ENCODE measurements at places on chromosomes 12 and 14.

- DNase-seq = no peak
Measured at GRCh38 chr12:16833376-16834015, 227.5 kb upstream of the LMO3 start.

DNA sequence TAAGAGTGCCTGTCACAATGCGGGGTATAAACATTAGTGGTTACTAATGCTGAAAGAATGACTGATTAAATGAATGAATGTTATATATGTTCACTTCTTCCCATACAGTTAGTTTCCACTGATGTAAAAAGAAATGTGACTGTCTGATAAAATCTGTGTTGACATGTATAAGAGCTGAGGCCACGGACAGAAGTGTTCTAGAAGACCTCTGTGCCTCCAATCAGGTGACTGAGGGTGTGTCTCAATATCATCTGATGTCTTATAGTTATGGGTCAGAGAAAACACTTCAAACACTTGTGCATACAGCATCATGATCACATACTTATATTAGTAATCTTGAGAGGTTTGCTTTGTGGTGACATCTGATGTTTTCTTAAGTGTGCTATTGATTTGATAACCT is 183.4 kb downstream of the TTC7B start:
- no peak for DNase-seq

DNA sequence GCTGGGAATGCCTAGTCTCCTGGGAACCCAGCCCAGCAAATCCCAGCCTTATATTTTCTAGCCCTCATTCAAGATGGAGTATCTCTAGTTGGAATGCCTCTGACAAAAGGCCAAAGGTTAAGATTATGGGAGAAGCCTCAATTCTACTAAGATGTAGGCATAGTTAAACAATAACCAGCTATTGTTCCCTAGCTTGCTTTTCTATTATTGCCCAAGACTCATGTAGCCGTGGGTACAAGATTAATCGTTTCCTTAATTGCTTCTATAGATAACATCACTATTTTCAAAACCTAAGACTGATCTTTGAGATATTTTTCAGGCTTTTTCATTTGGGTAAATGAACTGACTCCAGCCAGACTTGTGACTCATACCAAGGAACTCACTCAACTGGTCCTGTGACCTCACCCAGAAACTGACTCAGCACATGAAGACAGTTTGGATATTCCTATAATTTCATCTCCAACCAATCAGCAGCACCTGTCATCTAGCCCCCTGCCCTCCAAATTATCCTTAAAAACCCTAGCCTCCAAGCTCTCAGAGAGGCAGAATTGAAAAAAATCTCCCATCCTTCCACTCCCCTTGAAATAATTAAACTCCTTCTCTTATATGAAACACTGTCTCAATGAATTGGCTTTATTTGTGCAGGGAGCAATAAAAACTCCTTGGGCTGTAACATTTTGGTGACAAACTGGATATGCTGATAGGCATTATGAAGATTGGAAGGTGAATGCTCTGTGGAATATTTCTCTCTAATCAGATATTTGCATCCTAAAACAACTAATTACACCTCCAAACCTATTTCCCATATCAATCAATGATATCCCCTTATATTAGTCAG is 589.0 kb downstream of the C12orf50 start:
- no peak for DNase-seq

- no peak for DNase-seq
Measured at GRCh38 chr14:23647619-23648018, 11.5 kb downstream of the DHRS2 start.

DNA sequence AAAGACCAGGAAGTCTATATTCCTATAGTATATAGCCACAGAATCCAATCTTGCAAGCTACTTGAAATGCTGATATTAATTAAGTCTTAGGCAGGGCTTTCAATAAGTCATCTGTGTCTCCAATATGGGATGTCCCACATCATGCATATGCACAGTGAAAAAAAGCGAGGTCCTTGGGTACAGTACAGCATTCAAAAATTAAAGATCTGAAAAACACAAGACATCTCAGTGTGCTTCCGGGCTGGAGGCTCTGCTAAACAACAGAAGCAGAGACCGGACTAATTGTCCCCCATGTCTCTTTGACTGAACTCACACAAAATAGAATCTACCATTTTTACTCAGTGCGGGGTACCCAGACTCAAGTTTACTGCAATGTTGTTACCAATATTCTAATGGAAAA is 156.0 kb downstream of the DAD1 start:
- peak; percentile 91 for DNase-seq

- DNase-seq = no peak
Measured at GRCh38 chr12:113932381-113933196, 33.5 kb downstream of the RBM19 start.

- DNase-seq = no peak
Measured at GRCh38 chr12:29103539-29103974, 45.5 kb upstream of the FAR2 start.

- DNase-seq = no peak
Measured at GRCh38 chr14:73741876-73742519, 27.8 kb upstream of the PNMA1 start.

GRCh38 chr12:132154341-132154761 is 10.1 kb downstream of the NOC4L start:
- no peak for DNase-seq

- DNase-seq = no peak
Measured at GRCh38 chr12:89960607-89961394, 252.2 kb upstream of the ATP2B1 start.

DNA sequence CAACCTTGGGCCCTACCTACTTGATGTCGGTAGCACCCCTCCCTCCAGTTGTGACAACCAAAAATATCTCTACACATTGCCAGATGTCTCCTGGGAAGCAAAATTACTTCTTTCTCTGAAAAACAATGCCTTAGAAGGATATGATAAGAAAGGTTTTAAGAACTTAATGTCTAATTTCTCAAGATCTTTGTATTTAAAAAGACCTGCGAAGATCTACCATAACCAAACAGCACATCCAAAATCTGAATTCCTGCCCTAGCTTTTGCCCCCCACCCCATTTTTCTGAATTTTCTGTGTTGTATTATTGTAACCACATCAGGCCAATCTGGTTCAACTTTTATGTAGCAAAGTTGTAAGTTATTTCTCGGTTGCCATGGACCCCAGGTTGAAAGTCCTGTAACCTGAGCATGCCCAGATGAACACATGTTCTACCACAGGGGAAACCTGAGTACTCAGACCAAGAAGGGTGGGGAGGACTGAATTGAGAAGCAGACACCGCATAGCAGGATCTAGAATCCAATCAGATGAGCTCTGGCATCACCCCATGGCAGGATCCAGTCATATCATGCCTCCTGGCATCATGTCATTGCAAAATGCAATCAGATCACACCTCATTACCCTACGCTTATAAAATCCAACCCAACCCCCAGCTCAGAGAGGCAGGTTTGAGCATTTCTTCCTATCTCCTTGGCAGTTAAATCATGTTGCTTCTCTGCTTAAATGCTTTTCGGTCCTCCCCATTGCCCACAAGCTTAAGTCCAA is 8.7 kb downstream of the TMEM253 start:
- DNase-seq = peak; percentile 74

GRCh38 chr14:86627080-86627479 is 1097.1 kb downstream of the FLRT2 start:
- no peak for DNase-seq

- no peak for DNase-seq
Measured at GRCh38 chr14:75450381-75451276, 22.8 kb downstream of the JDP2 start.

Data from Karpas-422 (cell line).